ENCODE measurements at places on chromosomes 3 and 15. TPM values are rescaled to one million over a fixed set of nuclear protein-coding genes. Genes with fewer than 3 reads are reported as not detected.

ALS2CL gene
- 11.4 TPM for total RNA-seq

ANKDD1A gene
- total RNA-seq, result 5.4 TPM

- no peak overlapping the region for H3K4me3 ChIP-seq
- no peak for DNase-seq
- H3K4me1 ChIP-seq, result no peaks in the 10 kb centered on the region
- H3K27me3 ChIP-seq, result no peaks in the 10 kb centered on the region
- H3K27ac ChIP-seq, result no peak overlapping the region
Observed at GRCh38 chr3:106157411-106157810, 288.6 kb upstream of the CBLB start.

- no peak overlapping the region for H3K4me3 ChIP-seq
- no peaks in the 10 kb centered on the region for H3K36me3 ChIP-seq
- DNase-seq, result no peak
- no peaks in the 10 kb centered on the region for H3K27me3 ChIP-seq
- no peak overlapping the region for H3K27ac ChIP-seq
- no peaks in the 10 kb centered on the region for H3K4me1 ChIP-seq
Observed at GRCh38 chr3:113590983-113591382, 58.6 kb downstream of the SIDT1 start.

DNA sequence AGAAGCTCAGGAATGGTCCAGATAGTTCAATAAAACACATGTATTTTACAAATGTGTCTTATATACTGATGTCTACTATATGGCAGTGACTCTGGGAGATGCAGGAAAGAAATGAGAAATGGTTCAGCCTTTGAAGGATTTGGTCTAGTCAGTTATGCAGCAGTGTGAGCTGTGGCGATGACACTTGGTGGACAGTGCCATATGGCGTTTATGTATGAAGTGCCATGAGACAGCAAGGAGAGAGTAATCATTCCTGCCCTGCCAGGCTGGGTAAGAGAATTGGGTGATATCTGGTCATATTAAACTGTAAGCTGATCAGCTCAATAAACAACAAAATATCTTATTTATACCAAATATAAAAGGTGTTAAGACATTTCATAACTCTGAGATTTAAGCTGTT, 47.6 kb upstream of the ANP32A start:
- H3K4me1 ChIP-seq, result no peaks in the 10 kb centered on the region
- no peaks in the 10 kb centered on the region for H3K36me3 ChIP-seq
- H3K27ac ChIP-seq, result no peak overlapping the region
- H3K27me3 ChIP-seq, result no peaks in the 10 kb centered on the region

DNA sequence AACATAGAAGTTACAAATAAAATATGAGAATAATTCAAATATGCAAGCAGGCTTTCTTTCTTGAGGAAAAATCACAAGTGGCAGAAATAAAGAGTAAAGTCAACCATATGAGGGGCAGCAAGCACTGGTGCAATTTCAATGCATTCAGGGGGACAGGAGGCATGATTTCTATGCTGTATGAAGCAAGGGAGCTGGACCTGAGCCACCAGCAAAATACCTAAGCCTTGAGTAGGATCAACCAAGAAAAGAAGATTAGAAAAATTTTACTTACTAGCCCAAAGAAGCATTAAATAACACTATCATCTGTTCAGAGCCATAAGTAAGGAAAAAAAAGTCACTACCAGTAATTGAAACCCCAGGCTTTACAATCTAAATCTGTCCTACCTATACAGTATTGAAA, 6.3 kb downstream of the ADGRG7 start:
- H3K27ac ChIP-seq, result peak overlapping the region; percentile 11
- no peak overlapping the region for H3K4me3 ChIP-seq
- DNase-seq, result no peak
- H3K4me1 ChIP-seq, result no peaks in the 10 kb centered on the region
- no peaks in the 10 kb centered on the region for H3K27me3 ChIP-seq

Measured in cardiac muscle cell (in vitro differentiated cells and primary cell).